GM23248 (cell line): ENCODE measurements at places on chromosomes 5 and 9. TPM values are rescaled to one million over a fixed set of nuclear protein-coding genes. Genes with fewer than 3 reads are reported as not detected.

TTC23L gene
- not detected in 2 replicates for polyA plus RNA-seq

FKTN gene
- polyA plus RNA-seq: 13.9 TPM in 2 replicates

LRRTM2 gene
- 0.22 and 0.71 TPM in 2 replicates for polyA plus RNA-seq

PCDHB15 gene
- 1.5 and 1.9 TPM in 2 replicates for polyA plus RNA-seq

SLC46A2 gene
- 0.10 TPM in 1 of 2 replicates, not detected in the other for polyA plus RNA-seq

CHD1 gene
- 8.3 and 11.1 TPM in 2 replicates for polyA plus RNA-seq

DND1 gene
- polyA plus RNA-seq: 0.14 TPM in 1 of 2 replicates, not detected in the other

GRCh38 chr9:125948887-125949596, 201.9 kb downstream of the PBX3 start:
- DNase-seq: no peak

DNA sequence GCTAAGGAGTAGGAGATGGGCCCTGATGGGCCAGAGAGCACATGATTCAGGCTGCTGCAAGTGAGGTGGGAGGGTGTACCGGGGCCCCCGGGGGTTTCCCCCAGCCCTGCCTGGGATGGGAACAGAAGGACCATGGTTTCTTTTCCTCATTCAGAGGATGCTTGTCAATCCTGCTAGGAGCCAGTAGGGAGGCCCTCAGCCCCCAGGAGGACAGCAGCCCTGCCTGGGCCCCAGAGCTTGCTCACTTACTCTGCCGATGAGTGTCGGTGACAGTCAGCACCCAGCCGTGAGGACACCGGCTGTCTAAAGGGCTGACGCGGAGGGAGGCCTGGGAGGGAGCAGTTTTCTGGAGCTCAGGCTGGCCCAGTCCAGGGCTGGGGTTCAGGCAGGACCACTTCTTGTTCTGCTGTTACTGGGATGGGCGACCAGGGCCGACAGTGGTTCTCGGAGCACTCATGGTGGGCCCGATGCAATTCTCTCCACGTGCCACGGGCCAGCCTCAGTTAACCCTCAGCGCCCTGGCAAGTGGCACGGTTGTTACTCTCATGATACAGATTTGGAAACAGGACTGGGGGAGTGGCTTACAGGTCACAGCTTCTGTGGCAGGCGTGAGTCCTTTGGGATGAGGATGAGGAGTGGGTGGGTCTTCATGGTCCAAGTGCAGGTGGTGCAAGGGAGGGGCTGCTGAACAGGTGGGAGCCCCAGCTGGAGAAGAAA, 1.8 kb downstream of the ARRDC1 start:
- peak; percentile 73 for DNase-seq

GRCh38 chr9:127628758-127629467, 16.8 kb downstream of the STXBP1 start:
- no peak for DNase-seq

DNA sequence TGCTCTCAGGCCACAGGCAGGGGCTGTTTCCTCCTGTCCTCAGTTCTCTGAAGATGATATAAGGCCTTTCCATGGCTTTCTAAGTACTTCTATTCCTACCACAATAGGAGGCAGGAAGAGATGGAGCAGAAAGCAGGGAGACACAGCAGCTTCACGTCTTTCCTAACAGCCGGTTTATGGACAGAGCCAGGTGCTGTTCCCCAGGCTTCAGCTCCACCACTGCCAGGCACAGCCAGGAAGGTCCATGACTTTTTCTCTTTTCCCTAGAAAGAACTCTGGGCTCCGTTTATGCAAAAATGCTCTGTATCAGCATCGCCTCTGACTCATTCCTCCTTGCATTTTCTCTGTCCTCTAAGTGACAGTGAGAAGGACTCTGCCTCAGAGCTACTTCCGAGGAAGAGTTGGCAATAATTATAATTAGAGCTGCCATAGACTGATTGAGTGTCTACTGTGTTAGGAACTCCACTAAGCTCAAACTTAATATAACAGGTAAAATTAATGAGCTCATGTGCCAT, 478.5 kb downstream of the RASEF start:
- DNase-seq: peak; percentile 27

DNA sequence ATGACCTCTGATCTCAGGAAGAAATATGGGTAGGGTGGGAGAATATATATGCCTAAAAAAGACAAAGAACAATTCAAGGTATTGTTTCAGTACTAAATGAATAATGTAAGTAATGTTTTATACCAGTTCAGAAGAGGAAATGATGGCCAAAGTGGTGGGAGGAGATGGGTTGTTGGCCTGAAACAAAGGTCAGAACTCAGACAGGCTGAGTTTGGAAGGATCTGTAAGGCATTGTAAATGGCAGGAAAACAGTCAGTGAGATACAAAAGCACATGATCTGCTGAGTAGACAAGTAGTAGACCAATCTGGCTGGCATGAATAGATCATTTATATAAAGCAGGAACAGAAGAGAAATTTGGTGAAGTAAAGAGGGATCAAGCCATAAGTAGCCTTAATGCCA, 175.8 kb upstream of the PLCXD3 start:
- no peak for DNase-seq

GRCh38 chr9:125761676-125762450, 14.7 kb downstream of the PBX3 start:
- no peak for DNase-seq

DNA sequence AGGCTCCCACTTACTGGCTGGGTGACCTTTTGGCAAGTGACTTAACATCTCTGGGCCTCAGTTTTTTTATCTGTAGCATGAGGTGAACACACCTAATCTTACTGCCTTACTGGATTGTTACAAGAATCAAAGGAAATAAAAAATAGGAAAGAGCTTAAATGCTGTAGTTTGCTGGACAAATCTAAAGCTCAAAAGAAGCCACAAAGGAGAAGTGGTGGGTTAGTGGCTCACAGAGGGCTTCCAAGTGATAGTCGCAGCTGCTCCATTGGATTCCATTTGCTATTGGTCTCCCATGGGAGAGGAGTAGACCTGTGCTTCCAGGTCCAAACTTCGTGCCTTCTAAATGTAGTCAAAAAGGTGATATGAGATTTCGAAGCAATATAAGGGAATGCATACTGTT, 123.6 kb downstream of the SEMA6A start:
- DNase-seq: no peak

DNA sequence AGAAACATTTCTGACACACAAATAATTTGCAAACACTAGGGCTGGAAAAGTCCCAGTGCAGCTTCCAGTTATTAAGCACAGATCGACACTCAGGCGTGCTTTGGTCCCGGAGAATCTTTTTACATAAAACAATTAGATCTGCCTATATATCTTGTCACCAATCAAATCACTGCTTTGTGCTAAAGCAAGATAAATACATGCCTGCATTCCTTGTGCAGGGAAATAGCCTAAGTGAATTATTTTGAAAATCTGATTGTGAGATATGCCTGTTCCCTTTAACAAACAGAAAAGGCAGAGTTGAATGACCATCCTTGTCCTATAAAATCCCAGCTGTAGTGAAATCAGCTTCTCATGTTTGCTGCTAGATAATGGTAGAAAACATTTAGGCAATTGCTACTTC, 604.4 kb downstream of the CCDC171 start:
- DNase-seq: no peak

- peak; percentile 59 for DNase-seq
These were observed 14.1 kb upstream of the SFXN1 start for GRCh38 chr5:175464074-175464941.

- DNase-seq: peak; percentile 50
These were observed 42.3 kb downstream of the SHOC1 start for GRCh38 chr9:111752455-111752854.

- peak; percentile 32 for DNase-seq
These were observed 153.9 kb downstream of the PCSK5 start for GRCh38 chr9:76044266-76044819.

DNA sequence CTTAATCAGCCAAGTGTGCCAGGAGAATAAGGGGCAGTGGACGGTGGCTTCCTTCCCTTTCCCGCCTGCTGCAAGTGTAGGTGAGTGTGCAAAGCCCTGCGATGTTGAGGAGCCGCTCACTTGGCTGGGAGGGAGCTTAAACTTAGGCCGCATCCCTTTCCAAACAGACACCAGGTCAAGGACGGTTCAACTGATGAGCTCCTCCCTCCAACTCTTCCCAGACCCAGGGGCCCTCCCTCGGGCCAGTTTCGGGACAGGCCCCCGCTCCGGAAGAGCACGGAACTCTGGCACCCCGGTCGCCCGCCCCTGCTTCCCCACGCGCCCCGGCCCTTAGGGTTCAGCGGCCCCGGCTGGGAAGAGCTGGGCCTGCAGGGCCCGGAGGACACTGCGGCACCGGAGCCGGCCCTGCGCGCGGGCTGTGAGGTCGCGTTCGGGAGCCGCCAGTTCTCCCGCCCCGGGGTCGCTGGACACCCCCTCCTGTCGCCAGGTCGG, 481 bp downstream of the MRPL36 start:
- peak; percentile 56 for DNase-seq

GRCh38 chr9:37936965-37937364, 33.0 kb upstream of the SLC25A51 start:
- DNase-seq: peak; percentile 96

- DNase-seq: peak; percentile 80
These were observed 149.6 kb downstream of the ZNF608 start for GRCh38 chr5:124596595-124597421.

DNA sequence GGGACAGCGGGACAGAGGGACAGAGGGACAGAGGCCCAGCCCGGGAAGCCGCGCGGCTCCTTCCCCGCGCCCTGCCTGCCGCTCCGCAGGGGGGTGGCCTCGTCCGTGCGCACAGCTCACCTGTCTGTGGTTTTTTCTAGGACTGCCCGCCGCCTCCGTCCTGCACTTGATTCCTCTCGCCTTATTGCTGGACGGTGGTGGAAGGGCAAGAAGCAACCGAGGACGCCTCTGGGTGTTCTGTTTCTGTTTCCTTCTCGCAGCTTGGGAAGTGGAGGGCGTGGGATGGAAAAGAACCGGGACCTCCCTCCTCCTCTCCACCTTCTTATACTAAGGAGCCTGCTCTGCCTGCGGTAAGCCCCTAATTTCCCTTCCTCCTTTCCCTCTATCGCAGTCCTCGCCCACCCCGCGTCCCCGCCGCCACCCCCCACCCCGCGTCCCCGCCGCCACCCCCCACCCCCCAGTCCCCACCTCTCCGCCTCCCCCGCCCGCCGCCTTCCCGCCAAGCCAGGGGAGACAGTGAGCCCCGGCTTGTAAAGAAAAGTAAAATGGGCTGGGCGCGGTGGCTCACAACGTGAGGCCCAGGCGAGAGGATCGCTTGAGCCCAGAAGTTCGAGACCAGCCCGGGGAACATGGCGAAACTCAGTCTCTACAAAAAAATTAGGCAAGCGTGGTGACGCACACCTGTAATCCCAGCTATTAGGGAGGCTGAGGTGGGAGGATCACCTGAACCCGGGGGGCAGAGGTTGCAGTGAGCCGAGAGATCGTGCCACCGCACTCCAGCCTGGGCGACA, 9.6 kb upstream of the FLT4 start:
- DNase-seq: no peak

- no peak for DNase-seq
These were observed 25.5 kb upstream of the KCNIP1 start for GRCh38 chr5:170478306-170478705.

DNA sequence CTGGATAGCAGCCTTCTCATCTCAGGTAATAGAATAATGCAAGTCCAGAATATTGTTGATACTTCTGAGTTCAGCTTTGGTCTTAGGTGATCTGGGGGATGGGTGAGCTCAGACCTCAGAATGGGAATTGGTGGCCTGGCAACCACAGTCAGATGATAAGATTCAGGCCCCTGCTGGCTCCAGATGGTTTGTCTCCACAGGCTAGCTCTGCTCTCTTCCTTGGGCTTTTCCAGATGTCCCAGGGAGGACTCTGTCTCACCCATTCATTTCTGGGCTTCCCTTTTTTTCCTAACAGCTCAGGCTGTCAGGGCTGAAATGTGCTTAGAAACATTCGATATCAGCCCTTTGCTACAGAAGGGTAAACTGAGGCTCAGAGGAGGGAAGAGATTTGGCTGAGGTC, 17.6 kb upstream of the TNFSF15 start:
- DNase-seq: no peak

DNA sequence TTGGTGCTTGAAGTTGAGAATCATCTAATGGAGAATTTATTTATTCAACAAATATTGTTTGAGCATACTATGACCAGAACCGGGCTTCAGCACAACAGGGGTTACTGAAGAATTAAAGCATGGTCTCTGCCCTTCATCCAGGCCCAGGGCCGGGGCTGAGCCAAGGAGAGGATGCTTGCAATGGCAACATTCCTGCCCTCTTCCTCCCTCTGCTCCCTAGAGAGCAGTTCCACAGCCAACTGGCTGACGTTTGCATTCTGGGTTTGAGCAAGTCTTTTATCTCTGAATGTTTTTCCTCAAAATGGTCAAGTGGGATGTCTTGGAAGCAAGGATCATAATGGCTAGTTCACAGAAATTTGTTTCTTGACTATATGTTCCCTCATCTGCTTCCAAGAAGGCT, 80.7 kb downstream of the GLDC start:
- DNase-seq: peak; percentile 61

DNA sequence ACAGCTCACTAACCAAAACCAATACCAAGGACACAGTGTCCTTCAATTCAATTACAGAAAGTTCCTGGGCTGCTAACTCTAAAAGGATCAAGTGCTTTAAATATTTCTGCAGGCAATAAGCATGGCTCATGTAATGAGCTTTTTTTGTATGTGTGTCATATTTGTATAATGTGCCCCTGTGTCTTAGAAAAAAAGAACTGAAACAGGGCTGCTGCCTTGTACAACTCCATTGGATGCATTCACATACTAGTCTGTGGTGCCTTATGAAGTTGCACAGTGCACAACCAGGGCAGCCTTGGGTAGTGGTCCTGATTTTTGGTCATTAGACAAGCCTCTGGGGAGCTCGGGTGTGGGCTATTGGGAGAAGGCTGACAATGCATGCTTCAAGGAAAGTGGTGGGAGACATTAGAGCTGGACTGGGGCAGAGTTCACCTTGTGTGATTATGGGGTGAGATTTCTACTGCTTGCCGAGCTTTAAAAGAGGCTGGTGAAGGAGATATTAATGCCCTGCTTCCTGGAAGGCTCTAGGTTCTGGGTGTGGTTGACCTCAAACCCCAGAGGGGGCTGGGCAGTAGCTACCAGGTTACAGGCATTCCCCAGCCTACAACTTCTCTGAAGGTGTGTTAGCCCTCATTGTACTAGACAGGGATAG, 3.6 kb upstream of the CPEB4 start:
- DNase-seq: no peak

DNA sequence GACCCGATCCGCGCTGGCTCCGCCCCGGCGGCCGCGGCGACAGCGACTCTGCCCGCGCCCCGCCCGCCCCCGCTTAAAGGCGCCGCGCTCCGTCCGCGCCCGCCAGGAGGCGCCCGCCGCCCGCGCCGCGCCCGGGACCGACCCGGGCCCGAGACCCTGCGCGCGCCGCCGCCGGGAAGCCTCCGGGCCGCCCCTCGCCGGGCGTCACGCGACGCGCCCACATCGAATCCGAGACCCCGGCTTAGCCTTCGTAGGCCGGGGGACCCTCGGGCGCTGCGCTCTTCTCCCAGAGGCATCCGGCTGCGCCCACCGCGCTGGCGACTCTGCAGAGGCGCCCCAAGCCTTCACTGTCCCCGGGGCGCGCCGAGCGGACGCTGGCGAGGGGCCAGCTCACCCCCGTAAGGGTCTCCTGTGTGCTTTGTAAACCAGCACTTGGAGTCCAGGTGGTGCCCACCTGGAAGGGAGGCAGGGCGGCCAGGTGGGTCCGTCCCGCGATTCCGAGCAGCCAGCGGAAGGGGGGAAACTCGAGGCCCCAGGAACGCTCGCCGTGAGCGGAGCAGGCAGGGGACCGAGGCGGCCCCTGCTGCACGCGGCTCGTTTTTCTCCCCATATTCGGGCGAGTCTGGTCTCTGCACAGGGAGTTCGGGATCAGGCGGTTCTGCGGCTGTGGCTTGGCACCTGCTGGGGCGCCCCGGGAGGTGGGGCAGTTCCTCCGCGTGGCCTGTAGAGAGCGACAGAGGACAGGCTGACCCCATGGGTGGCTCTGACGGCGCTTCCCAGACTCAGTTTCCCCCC, 423 bp upstream of the ABCA2 start:
- peak; percentile 80 for DNase-seq

GRCh38 chr5:145495741-145496140, 339.4 kb downstream of the PRELID2 start:
- peak; percentile 92 for DNase-seq

- no peak for DNase-seq
These were observed 261.5 kb upstream of the TARS1 start for GRCh38 chr5:33179301-33179700.
